ENCODE measurements at places on chromosomes 6 and 20. TPM values are rescaled to one million over a fixed set of nuclear protein-coding genes. Genes with fewer than 3 reads are reported as not detected.

Gene CD24
- 158 TPM for total RNA-seq

Gene SRPK1
- 47.0 TPM for total RNA-seq

DNA sequence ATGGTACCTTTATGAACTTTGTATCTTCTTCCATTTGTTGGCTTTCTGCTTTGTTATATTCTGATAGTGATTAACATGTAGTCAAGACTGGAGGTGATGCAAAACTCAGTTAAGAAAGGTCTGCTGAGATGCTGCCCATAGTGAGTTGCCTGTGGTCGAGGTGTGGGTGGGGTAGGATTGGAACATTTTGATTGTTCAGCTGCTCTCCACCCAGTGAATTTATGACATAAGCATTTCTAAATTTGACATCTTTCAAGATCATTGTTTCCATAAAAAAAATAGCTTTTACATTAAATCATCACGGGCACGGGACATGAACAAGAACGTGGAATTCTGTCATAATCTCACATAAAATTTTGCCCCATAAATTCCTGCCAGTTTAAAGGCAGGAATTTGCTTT lies 146.6 kb upstream of the POU3F2 start:
- no peaks in the 10 kb centered on the region for H3K4me1 ChIP-seq
- H3K4me3 ChIP-seq: no peak overlapping the region
- no peak overlapping the region for H3K27ac ChIP-seq
- no peaks in the 10 kb centered on the region for H3K27me3 ChIP-seq

- peak overlapping the region; percentile 70 for H3K4me3 ChIP-seq
- DNase-seq: no peak
- peak overlapping the region; percentile 97 for H3K27ac ChIP-seq
Observed at GRCh38 chr6:12009180-12009685, 2.9 kb upstream of the HIVEP1 start.

GRCh38 chr6:42661540-42662153 lies 60.8 kb downstream of the PRPH2 start:
- peaks cover 95% of the 10 kb centered on the region for H3K36me3 ChIP-seq
- DNase-seq: peak; percentile 82
- no peaks in the 10 kb centered on the region for H3K27me3 ChIP-seq

DNA sequence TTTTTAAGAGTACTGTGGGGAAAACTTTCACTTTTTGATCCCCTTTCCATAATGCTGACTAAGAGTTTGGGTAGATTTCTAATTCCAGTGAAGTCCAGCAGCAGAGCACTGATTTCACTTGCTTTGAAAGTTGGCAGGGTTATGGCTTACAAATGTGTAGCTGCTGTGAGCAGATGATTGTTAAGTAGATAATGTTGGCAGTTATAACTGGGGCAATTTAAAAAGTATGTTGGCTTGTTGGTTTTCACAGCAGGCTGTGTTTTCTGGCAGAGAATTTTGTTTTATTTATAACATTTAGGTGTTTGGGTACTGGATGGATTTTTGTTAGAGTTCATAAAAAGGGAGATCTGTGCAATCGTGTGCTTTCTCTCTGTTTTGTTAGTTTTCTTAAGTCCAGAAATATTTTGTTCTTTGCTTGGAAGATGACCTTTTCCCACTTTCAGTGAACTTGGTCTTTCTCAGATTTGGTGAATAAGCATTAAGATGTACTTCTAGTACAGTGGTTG lies 31.4 kb downstream of the AFDN start:
- no peaks in the 10 kb centered on the region for H3K27me3 ChIP-seq
- peak overlapping the region; percentile 5 for H3K27ac ChIP-seq
- H3K4me3 ChIP-seq: no peak overlapping the region
- DNase-seq: no peak
